Left cardiac atrium (tissue), 4 donors: ENCODE measurements at places on chromosomes 16 and 17. TPM values are rescaled to one million over a fixed set of nuclear protein-coding genes. Genes with fewer than 3 reads are reported as not detected.

- DNase-seq, result no peak
Observed at GRCh38 chr17:33199571-33200510, 93.3 kb downstream of the ASIC2 start.

DNA sequence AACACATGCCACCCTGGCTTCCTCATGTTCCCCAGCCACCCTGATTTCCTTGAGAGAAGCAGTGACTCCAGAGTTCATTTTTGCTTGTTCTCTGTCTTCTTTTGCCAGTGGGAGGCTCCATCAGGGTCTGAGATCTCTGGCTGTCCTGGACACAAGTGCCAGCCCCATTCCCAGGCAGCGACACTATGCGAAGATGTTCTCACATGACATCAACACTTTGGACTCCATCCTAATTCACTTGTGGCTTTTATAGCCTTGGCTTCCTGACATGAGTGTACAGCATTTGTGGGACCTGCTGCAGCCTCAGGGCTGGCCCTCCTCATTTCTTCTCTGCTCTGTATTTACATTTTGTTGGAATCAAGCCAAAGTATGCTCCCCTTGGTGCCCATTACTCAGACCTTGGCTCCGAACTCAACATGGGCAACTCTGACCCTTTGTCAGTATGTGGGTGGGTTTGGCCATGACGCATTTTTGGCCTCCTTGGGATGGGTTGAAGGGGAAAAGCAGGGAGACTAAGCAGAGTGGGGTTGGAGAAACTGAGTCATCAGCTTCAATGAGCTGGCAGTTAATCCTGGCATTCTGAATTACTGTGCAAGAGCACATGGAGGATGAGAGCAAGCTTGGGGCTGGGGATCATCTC, 119.0 kb upstream of the EEF2KMT start:
- no peak for DNase-seq

DNA sequence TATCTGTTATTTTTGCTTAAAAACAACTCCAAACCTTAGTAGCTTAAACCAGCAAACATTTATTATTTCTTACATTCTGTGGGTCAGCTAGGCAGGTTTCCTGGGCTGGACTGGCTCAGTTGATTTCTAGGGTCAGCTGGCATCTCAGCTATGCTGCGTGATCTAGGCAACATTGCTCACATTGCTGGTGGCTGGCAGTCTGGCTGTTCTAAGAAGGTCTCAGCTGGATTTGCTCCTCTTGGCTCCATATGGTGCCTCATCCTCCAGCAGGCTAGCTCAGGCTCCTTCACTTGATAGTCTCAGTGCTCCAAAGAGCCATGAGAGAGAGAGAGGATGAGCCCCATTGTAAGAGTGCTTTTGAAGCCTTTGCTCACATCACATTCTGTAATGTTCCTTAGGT, 470.6 kb upstream of the CDH5 start:
- no peak for DNase-seq

DNA sequence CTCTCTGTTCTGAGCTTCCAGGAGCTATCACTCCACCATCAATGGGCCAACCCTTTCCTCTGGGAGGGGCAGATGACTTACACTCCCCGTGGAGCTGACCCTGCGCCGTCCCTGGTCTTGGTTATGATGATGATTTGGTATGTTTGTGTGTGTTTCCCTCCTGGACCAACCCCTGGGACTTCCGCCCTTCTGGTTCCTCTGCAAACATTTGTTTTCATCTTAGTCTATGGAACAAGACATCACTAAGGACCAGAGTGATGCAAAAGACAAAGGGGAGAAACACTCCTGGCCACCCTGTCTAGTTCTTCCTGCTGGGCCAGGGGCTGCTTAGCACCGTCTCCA, 13.7 kb downstream of the CBX4 start:
- no peak for DNase-seq

DNA sequence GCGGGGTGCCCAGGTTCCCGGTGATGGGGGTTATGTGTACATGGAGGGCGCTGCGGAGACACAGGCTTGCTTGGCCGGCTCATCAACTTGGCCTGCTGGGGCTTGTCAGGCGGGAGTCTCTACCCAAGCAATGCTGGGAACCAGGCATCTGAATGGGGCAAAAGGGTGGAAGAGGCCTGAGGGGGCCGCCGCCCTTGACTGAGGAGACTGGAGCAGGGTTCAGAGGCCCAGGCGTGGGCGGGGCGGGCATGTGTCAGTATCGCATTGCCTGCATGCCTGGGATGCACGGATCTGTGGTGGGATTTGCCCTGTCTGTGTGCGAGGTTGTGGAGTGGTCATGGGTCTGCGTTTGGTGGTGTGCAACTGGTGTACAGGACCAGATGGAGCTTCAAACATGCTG, 21.1 kb downstream of the ARHGAP23 start:
- no peak for DNase-seq

GRCh38 chr17:76561332-76561731, 21.5 kb downstream of the PRCD start:
- DNase-seq, result no peak

GRCh38 chr17:51427323-51427811, 167.0 kb downstream of the UTP18 start:
- no peak for DNase-seq

- peak; percentile 42 for DNase-seq
Observed at GRCh38 chr17:17073581-17074403, 31.5 kb downstream of the MPRIP start.

Gene XAF1
- 21.7 TPM for total RNA-seq

Gene EZH1
- total RNA-seq, result 28.7 TPM
